Activated naive CD4-positive, alpha-beta T cell treated with anti-CD3 and anti-CD28 coated beads, Interleukin-2, amount 10 ng/mL, durations not matched to agents 7 days and 5 days (primary cell): ENCODE measurements at places on chromosomes 11 and 22.
A peak's percentile ranks its signal among the peaks of the same experiment; 100 is the strongest.

GRCh38 chr11:12219757-12220156 is 109.4 kb downstream of the MICAL2 start:
- H3K36me3 ChIP-seq: peaks cover 18% of the 10 kb centered on the region
- peaks cover 35% of the 10 kb centered on the region for H3K4me1 ChIP-seq
- no peaks in the 10 kb centered on the region for H3K27me3 ChIP-seq
- H3K27ac ChIP-seq: no peak overlapping the region

GRCh38 chr11:72102162-72102561 is 935 bp downstream of the LAMTOR1 start:
- H3K27ac ChIP-seq: peak overlapping the region; percentile 88
- H3K27me3 ChIP-seq: no peaks in the 10 kb centered on the region
- no peak for DNase-seq
- peaks cover 41% of the 10 kb centered on the region for H3K4me1 ChIP-seq

DNA sequence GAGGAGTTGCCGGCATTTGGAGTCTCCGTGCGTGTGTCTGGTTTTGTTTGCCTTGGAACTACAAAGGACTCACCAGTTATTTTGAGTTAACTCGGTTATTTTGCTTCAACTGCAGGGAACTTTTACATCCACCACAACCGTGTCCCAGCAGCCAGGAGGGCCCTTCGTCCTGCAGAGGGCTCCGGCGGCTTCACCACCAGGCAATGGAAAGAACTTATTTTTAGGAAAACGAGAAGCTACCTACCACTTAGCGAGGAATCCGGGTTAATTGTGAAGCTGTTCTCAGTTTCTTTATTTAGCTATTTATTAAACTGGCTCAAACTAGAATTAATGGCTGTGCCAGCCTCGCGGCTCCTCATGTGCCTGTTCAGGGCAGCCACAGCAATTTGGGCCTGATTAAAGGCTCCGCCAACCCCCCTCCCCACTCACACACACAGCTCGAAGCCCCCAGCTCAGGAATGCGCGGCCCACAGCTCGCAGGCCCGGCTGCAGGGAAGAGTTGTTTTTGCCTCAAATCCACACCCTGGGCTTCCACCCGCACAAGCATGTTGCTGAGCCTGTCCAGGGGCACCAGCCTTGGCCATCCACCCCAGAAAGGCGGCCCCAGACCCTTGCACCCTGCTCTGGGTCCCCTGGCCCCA is 55.9 kb upstream of the FGF3 start:
- no peaks in the 10 kb centered on the region for H3K36me3 ChIP-seq
- no peaks in the 10 kb centered on the region for H3K4me1 ChIP-seq
- peak; percentile 3 for DNase-seq
- peaks cover 4% of the 10 kb centered on the region for H3K27me3 ChIP-seq
- H3K4me3 ChIP-seq: no peak overlapping the region

GRCh38 chr22:49411236-49411635 is 416.4 kb downstream of the BRD1 start:
- H3K4me1 ChIP-seq: no peaks in the 10 kb centered on the region
- peaks cover 4% of the 10 kb centered on the region for H3K27me3 ChIP-seq
- no peak overlapping the region for H3K4me3 ChIP-seq
- H3K36me3 ChIP-seq: no peaks in the 10 kb centered on the region
- no peak for DNase-seq

DNA sequence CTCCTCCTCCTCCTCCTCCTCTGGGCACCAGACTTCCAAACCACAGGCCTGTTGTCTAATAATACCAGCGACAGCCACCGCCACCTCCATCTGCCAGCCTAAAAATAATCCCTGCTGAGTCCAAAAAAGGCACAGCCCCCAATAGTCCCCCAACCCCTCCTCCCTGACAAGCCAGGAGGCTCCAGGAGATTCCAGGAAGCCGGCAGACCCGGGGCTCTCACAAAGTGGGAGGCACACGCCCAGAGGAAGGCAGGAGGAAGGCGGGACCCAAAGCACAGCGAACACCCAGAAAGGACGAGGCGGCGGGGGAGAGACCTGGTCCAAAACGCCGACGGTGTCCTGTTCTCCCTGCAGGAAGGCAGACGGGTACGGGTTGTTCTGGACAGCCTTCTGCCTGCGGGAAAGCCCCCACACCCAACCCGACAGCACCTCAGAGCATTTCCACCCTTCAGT is 5.9 kb downstream of the IGSF9B start:
- no peak for DNase-seq
- no peak overlapping the region for H3K4me3 ChIP-seq
- H3K4me1 ChIP-seq: peaks cover 95% of the 10 kb centered on the region
- peaks cover 44% of the 10 kb centered on the region for H3K36me3 ChIP-seq
- peaks cover 3% of the 10 kb centered on the region for H3K27me3 ChIP-seq

GRCh38 chr11:118705791-118706545 is 26.5 kb upstream of the TREH start:
- H3K27me3 ChIP-seq: peaks cover 29% of the 10 kb centered on the region
- peaks cover 29% of the 10 kb centered on the region for H3K4me1 ChIP-seq
- DNase-seq: no peak
- H3K4me3 ChIP-seq: no peak overlapping the region
- peak overlapping the region; percentile 85 for H3K27ac ChIP-seq

DNA sequence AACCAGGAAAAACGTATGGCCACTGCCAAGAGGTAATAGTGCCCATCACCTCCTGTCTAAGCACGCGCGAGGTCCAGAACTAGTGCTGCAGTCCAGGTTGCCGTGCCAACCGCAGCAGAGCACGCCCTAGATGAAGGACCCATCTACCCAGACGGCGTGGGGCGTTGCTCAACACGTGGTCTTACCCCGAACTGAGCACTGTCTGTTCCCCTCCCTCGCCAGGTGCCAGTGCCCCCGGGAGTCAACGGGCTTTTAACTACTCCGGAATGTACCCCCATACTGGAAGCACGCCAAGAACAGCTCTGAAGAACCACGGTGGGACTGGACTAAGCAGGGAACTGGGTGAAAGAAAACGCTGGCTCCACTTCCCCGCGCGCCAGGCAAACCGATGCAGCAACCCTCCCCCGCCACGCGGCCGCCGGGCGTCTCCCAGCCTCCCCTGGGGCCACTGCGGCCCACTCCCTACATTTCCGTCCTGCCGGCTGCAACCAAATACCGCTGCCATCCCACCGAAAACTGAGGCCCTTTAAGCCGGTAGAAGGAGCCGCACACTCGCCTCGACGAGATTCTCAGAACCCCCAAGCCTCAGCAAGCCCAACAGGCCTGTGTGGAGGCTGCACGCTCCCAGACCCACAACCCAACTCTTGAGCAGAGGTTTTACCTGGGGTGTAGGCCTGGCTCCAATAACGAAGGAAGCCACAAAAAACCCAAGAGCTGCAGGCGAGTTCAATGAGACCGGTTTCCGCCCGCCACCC is at the start of gene HSPA8:
TSS of gene HSPA8 (minus strand) at position 734 of the 755 bp plus-strand sequence. CDS start 812 bp downstream, outside the sequence.
- H3K4me1 ChIP-seq: peaks cover 53% of the 10 kb centered on the region
- DNase-seq: peak; percentile 79
- H3K27me3 ChIP-seq: peaks cover 7% of the 10 kb centered on the region
- H3K27ac ChIP-seq: peak within 1 kb of the TSS; percentile 99
- peaks cover 68% of the 10 kb centered on the region for H3K36me3 ChIP-seq

GRCh38 chr22:47605441-47605840 is 843.0 kb downstream of the TBC1D22A start:
- no peak for DNase-seq
- H3K27ac ChIP-seq: no peak overlapping the region
- no peaks in the 10 kb centered on the region for H3K4me1 ChIP-seq
- no peak overlapping the region for H3K4me3 ChIP-seq
- no peaks in the 10 kb centered on the region for H3K36me3 ChIP-seq

- H3K27ac ChIP-seq: no peak overlapping the region
- DNase-seq: no peak
- H3K4me3 ChIP-seq: no peak overlapping the region
- H3K4me1 ChIP-seq: no peaks in the 10 kb centered on the region
- H3K36me3 ChIP-seq: peaks cover 14% of the 10 kb centered on the region
These were observed 72.0 kb downstream of the VPREB1 start for GRCh38 chr22:22316589-22316988.

GRCh38 chr11:108620958-108621772 is 27.6 kb upstream of the EXPH5 start:
- H3K36me3 ChIP-seq: no peaks in the 10 kb centered on the region
- H3K4me3 ChIP-seq: no peak overlapping the region
- H3K27me3 ChIP-seq: peaks cover 10% of the 10 kb centered on the region
- H3K4me1 ChIP-seq: peaks cover 7% of the 10 kb centered on the region
- H3K27ac ChIP-seq: no peak overlapping the region

DNA sequence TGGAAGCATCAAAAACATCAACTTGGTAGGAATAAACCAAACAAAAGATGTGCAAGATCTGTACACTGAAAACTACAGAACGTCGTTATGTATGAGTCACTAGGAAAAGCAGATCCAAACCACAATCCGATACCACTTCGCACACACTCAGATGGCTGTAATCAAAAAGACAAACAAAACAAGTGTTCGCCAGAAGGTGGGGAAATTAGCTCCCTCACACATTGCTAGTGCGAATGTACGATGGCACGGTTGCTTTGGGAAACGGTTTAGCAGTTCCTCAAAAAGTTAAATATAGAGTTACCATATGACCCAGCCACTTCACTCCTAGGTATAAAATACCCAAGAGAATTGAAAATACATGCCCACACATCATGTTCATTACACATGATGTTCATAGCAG is 14.8 kb upstream of the CARD10 start:
- peaks cover 28% of the 10 kb centered on the region for H3K4me1 ChIP-seq
- no peak for DNase-seq
- no peak overlapping the region for H3K27ac ChIP-seq
- H3K36me3 ChIP-seq: no peaks in the 10 kb centered on the region
- H3K27me3 ChIP-seq: peaks cover 49% of the 10 kb centered on the region
